Amniotic epithelial cell (primary cell): ENCODE measurements at places on chromosomes 1 and 21.

DNA sequence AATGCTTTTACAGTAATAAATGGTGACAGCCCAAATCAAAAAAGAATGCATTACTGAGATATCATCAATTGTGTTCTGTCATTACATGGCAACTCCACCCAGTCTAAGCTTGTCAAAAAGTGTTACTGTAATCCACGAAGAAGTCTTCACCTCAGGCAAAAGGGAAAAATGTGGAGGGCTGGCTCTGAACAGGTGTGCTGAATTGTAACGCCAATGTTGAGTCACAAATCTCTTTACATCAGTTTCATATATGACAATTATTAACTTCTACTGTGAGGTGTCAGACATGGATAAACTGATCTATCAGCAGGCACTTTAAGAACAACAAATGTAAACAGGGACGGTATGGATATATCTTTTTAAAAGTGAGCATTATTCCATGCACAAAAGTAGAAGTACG is 98.5 kb upstream of the DMRTA2 start:
- DNase-seq, result no peak

- peak; percentile 86 for DNase-seq
These were observed 79.5 kb upstream of the SLC45A1 start for GRCh38 chr1:8238141-8239038.

DNA sequence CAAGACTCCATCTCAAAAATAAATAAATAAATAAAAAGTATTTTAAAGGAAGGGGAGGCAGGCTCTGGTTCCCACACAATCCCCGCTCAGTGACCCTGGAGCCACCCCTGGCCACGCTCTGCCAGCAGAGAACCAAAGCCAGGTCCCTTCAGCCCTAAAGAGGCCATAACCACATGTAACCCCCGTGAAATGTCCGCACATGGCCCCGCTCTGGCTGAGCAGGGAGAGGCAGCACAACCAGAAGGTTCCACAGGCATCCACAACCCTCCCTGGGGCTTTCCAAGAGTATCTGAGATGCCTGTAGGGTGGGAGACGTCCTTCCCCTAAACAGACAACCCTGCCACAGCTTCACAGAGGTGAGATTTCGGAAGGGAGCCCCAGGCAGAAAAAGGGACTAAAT is 1.4 kb upstream of the ARF1 start:
- no peak for DNase-seq

- DNase-seq, result no peak
These were observed 1128.7 kb downstream of the AMY1C start for GRCh38 chr1:104878203-104878909.

- peak; percentile 46 for DNase-seq
These were observed 20.7 kb downstream of the FOXO6 start for GRCh38 chr1:41381692-41382479.

DNA sequence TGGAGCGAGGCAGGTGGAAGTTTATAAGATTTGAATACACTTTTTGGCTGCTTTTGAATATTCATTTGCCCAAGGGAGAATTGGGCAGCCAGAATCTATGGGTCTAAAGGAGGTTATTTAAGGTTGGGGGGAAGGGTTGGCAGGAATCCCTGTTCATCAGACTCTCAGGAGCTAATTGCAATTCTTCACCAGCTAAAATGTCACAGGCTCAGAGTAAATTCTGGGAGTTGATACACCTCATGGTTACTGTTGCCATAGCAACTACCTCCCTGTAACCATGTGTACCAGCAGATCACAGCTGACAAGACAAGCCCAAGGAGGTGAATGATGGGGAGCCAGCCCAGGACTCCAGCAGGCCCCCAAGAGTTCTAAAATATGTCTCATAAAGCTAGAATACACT is 75.5 kb downstream of the CAMK2N1 start:
- no peak for DNase-seq

DNA sequence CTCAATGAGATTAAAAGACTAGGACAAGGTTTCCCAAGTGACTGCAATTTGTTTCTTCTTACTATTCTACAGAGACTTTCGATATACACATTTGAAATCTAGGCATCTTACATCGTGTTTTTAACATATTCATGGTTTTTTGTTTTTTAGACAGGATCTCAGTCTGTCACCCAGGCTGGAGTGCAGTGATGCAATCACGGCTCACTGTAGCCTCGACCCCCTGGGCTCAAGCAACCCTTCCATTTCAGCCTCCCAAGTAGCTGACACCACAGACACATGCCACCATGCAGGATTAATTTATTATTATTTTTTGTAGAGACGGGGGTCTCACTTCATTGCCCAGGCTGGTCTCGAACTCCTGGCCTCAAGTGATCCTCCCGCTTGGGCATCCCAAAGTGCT is 1.5 kb downstream of the PDZK1 start:
- no peak for DNase-seq

GRCh38 chr1:155226910-155227260 is 18.4 kb downstream of the MTX1 start:
- DNase-seq, result no peak

- DNase-seq, result no peak
These were observed 50.1 kb upstream of the CNTN2 start for GRCh38 chr1:204992998-204993314.
